ENCODE measurements at places on chromosomes 12 and 14.

DNA sequence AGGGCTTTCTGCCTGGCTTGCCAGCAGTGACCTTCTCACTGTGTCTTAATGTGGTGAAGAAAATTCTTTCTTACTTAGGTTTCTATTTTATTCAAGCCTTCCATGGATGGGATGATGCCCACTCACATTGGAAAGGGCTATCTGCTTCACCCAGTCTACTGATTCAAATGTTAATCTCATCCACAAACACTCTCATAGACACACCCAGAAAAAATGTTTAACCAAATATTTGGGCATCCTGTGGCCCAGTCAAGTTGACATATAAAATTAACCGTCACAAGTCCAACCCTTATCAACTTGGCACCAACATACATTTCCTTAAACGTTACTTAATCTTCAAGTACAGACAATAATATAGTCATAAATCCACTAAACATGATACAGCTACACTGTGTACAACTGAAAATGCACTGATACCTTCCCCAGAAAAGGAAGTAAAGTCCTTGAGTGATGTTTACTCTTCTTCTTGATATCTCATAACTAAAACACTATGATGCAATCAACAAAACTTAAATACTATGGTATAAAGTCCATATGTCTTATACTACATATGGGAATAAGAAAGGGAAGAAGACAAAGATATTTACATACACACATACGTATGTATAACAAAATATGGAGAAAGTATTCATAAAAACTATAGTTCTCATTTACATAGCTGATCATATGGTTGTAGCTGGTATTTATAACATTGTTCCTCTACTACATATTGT, 394.7 kb upstream of the NOVA1 start:
- DNase-seq, result no peak

- no peak for DNase-seq
Measured at GRCh38 chr12:98238515-98239130, 276.8 kb upstream of the TMPO start.

GRCh38 chr14:96357216-96357615, 5.9 kb downstream of the ATG2B start:
- DNase-seq, result no peak

GRCh38 chr12:51886021-51886710, 1.7 kb upstream of the ANKRD33 start:
- no peak for DNase-seq

DNA sequence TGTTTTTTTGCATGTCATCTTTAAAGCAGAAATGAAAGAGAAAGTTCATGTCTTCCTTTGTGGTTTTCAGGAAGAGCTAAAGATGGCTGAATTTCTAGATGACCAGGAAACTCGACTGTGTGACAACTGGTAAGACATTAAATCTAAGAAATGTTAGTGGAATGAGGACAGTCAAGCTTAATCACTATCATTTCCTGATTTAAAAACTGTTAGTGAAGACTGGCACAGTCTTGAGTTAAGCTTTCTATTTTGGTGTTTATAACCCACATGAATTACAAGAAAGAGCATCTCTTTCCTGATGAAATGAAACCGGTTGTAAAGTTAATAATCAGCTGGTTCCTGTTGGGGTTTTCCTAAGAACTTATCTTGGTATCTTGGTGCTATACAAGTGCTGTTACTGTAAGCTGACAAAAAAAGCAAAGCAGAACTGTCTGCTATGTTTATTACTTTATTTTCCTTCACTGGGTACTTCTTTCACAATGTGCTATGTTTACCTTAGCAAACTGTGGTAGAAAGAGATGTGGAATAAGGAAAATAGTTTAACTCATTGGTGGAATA, 5.2 kb downstream of the TRAFD1 start:
- no peak for DNase-seq

- no peak for DNase-seq
Measured at GRCh38 chr14:79833781-79834180, 377.5 kb downstream of the DIO2 start.

DNA sequence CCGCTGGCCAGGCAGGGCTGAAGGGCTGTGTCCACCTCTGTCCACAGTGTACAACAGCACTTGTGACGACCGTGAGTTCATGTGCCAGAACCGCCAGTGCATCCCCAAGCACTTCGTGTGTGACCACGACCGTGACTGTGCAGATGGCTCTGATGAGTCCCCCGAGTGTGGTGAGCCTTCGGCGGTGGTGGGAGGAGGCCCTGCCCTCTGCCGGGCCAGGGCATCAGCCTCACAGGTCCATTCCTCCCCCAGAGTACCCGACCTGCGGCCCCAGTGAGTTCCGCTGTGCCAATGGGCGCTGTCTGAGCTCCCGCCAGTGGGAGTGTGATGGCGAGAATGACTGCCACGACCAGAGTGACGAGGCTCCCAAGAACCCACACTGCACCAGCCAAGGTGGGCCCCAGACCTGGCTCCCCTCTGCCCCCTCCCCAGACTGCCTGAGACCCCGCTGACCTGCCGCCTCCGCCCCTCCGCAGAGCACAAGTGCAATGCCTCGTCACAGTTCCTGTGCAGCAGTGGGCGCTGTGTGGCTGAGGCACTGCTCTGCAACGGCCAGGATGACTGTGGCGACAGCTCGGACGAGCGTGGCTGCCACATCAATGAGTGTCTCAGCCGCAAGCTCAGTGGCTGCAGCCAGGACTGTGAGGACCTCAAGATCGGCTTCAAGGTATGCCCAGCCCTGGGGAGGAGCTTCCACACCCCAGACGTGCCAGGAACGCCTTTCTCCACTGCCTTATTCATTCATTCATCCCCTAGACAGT, 20.8 kb upstream of the NXPH4 start:
- DNase-seq, result no peak

- DNase-seq, result no peak
Measured at GRCh38 chr12:28096649-28097048, 93.6 kb upstream of the CCDC91 start.

GRCh38 chr12:68749861-68750260, 3.9 kb downstream of the SLC35E3 start:
- no peak for DNase-seq

- DNase-seq, result no peak
Measured at GRCh38 chr12:19200261-19200660, 70.7 kb downstream of the PLEKHA5 start.

GRCh38 chr14:57486767-57487379, 6.8 kb downstream of the CCDC198 start:
- no peak for DNase-seq

GRCh38 chr14:88746052-88746451, 46.7 kb downstream of the EML5 start:
- no peak for DNase-seq

GRCh38 chr12:31843398-31844095, 114.7 kb upstream of the AMN1 start:
- DNase-seq, result no peak

DNA sequence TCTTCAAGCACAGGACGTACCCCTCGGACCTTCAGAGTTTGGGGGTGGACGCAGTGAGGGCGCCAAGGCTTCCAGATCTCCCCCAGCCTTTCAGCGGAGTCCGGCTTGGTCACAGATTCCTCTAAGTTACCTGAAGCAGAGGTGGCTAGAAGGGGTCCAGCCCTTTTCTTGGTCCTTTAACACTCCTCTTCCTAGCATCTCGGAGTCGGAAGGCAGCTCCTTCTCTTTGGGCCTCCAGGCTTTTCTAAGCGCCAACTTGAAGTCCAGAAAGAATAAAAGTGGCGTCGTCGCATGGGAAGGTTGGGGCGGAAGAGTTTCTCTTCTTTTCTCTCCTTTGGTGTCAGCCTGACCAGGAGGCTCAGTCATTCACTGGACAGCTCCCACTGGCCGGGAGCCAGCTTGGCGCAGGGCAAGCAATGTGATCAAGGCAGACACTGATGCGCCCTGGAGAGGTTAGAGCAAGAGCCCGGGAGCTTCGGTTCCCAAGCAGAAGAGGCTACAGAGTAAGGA, 9.6 kb downstream of the OR6S1 start:
- DNase-seq, result no peak

DNA sequence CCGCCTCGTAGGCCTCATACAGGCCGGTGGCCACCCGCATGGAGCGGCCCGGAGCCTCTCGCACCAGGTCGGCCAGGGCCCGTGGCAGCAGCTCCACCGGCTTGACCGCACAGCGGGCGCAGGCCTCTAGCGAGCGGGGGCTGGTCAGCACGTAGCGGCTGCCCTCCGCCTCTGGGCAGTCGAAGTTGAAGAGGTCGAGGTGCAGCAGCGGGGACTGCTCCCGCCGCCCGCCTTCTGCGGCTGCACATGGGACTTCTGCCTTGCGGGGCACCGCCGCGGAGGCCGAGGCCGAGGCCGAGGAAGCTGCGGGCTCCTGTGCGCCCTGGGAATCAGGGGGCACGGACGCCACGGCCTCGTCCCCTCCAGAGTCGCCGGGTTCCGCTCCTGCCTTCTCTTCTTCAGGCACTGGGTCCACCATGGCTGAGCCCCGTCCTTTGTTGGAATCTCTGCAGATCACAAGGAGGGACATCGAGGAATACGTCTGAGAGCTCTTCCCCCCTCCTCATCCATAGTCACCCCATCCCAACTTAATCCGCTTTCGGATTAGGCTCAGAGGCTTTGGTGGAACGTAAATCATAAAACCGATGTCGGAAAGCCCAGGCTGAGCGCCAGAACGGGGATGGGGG, 1.4 kb downstream of the CCDC177 start:
- DNase-seq, result no peak

DNA sequence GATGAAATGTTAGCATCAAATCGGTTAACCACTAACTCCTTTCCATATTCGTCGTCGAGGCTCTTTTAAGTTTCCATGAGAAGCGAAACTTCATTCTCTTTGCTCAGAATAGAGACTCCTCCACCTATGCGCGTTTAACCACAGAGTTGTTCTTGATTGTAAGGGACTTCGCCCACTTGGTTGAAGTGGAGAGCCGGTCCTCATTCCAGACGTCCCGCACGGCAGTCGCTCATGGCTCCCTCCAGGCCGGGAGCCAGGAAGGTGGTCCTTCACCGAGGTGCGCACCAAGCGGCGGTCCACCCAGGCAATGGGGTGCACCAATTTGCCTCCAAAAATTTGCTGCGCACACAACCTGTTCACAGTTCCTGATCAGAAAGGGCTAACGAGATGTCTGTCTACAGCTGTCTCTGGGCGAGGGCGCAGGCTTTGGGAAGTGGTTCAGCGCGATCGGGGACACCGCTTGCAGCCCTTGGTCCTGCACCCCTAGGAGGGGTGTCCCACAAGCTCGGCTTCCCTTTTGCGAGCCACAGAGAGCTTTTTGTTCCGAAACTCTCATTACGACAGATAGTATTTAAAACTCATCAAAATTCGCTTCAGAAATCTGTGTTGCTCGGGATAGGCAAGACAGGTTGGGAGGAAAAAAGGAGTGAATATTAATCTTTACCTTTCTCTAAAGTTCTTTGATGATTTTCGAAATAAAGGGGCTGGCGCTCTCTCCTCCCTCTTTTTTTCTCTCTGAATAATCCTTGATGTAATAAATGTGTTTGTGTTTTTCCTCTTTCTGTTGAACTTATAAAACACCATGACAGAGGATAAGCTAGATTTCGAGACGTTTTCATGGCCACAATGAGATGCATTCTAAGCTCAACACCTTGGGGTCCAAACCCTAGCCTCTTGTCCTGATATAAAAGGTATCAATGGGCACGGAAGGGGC, 6.4 kb upstream of the ALX1 start:
- DNase-seq, result no peak

DNA sequence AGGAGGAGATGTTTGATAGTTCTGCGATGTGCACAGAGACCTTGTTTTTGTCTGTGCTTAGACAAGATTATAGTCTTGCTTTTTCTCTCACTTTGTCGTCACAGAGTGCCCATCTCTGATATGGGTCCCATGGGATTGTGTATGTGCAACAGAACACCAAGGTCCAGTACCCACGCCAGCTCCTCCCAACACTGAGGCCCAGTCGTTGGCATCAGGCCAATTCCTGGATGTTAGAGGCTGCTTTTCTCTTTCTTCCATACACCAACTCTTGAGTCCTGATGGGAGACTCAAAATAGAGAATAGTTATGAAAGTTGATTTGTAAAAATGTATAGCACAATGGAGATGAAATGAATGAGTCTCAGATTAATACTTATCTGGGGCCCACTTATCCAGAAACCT, 22.7 kb upstream of the PRMT8 start:
- no peak for DNase-seq

- DNase-seq, result no peak
Measured at GRCh38 chr14:94593376-94593748, 12.1 kb downstream of the SERPINA5 start.

- DNase-seq, result no peak
Measured at GRCh38 chr12:82415402-82415801, 57.1 kb downstream of the METTL25 start.

GRCh38 chr12:102618197-102618877, 138.0 kb upstream of the IGF1 start:
- DNase-seq, result no peak

DNA sequence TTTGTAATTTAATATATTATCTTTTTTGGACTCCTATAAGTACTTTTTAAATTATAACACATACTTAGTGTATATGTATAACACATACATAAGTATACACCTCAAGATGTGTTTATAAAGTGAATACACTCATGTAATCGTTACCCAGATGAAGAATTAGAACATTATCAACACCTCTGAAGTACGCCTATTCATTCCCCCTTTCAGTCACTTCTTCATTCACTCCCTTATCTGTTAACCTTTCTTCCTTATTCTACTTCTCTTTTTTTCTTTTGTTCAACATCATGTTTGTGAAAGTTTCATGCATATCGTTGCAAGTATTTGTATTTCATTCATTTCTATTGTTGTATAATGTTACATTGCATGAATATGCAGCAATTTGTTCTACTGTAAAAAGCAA, 98.5 kb downstream of the ARID2 start:
- no peak for DNase-seq

DNA sequence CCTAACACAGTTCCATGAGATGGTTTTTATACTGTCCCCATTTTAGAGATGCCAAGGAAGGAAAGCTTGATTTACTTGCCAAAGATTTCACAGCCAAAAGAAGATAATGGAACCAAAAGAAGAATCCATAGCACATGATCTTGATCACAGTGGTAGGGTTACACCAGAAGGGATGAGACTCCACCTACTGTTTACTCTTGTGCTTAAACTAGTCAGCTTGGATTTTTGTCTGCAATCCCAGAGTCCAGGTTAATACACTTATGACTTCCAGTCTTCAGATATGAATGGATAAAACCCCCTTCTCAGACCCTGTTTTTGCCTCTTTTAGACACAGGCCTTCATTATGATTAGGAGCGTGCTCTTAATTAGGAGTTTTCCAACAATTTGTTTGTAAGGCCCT, 454.2 kb downstream of the AEBP2 start:
- DNase-seq, result no peak

DNA sequence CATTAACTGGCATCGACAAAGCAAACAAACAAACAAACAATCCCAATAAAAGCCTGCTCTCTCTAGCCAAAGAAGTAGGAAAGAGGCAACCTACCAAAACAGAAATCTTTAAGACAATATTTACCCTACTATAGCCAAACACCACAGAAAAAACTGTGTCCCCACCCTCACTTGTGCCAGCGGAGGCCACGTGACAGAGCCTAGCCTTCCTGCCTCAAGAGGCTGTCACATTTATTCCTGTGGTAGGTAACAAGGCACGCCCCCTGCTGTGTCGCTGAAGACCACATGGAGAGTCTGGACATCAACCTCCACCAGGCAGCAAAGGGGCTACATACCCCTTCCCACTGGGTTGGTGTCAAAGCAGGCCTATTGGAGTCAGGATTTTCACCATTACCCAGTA, 148.1 kb downstream of the LMNTD1 start:
- no peak for DNase-seq
